Stimulated activated CD4-positive, alpha-beta T cell treated with anti-CD3 and anti-CD28 coated beads, Interleukin-4, amount 100 ng/mL, for 24 hours (primary cell): ENCODE measurements at places on chromosomes 12 and 14.

DNA sequence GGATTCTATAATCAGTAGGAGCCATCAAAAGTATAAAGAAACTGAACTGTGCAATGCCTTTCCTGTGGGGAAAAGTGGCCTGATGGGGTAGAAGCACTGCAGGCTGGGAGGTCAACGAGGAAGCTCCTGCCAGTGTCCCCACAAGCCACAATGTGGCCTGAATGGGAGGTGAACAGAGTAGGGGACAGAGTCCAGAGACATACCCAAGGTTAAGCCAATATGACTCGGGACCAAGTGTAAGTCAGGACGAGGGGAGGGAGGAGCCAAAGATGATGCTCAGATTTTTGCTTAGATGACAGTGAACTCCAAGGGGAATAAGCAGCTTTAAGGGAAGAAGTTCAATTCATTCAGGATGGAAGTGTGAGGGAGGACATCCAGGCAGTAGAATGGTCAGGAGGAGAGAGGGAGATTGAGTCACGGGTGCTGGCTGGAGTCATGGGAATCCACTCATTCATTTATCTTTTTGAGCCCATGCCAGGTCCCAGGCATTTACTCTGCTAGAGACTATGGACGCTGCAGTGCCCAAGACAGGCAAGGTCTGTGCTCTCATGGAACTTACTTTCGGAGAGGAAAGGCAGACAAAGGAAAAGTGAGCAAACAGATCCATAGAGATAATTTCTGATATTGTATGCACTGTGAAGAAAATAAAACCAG, 29.1 kb downstream of the DPF3 start:
- DNase-seq: no peak

- DNase-seq: no peak
Observed at GRCh38 chr14:98301681-98302080, 970.3 kb downstream of the BCL11B start.

DNA sequence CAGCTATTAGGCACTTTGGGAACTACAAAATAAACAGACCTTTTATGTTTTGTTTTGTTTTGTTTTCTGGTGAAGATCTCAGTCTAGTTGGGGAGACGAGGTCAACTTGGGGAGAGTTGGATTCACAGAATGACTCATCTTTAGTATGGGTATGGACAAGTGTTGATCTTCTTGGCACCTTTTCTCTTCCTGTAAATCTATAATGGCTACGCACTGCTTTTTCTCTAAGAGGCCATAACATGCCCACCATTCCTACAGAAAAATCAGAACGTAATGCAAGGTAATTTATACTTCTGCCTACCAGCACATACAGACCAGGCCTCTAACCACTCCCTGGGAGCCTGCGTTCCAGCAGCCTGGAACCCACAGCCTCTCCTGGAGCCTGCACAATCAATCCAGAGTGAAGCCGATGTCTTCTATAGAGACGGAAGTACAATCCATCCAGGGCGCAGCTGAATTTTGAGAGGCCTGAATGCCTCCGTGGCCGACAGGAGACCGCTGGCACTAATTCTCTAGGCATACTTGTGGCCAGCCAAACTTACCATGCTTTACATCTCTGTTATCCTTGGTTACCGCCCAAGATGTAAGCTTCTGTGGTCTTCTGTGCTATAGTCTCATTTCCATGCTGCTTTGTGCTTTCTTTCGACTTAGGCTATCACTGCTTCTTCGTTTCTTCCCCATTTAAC, 717 bp downstream of the PPHLN1 start:
- no peak for DNase-seq

GRCh38 chr14:64944041-64944440, 1.5 kb upstream of the GPX2 start:
- no peak for DNase-seq

- no peak for DNase-seq
Observed at GRCh38 chr12:69471667-69472385, 1.6 kb downstream of the FRS2 start.
